ENCODE measurements at places on chromosomes 5 and 9.

- no peak for DNase-seq
Observed at GRCh38 chr5:97658116-97658900, 475.3 kb upstream of the RIOK2 start.

- DNase-seq, result no peak
Observed at GRCh38 chr9:26175264-26175663, 497.0 kb upstream of the TUSC1 start.

GRCh38 chr9:75105841-75106240, 17.5 kb downstream of the OSTF1 start:
- no peak for DNase-seq

DNA sequence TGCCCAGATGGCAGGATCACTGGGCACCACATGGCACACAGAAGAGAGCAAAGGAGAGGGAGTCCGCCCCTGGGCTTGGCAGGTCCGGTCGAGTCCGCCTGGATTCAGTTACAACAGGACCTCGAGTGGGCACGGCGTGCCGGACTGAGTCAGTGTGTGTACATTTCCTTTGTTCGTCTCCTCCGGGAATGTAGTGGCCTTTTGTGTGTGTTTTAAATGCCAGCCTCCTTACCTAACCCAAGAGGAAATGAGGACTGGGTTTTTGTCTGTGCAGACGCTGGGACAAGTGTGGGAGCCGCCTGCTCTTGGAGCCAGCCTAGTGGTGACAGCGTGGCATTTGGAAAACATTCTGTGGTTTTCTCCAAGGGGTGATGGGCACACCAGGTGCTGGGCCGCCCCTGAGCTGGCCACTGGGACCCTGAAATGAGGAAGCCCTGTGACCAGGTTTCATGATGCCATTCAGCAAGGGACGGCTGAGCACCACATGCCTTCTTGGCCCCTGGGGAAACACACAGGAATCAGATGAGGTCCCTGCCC, 9.6 kb downstream of the NEK6 start:
- no peak for DNase-seq

- no peak for DNase-seq
Observed at GRCh38 chr9:75896193-75896592, 5.7 kb downstream of the PCSK5 start.

DNA sequence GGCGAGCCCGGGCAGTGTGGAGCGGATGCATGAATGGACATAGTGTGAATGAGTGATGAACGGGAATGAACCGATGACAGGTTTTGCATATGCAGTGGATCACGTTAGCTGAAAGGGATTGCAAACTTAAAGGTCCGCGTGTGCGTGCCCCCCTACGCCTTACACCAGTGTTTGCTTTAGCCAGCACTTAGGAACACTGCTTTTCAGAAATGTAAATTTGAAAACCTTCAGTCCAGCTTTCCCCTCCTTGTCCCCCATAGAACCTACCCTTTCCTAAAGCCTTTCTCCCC, 692 bp downstream of the PSAT1 start:
- DNase-seq, result no peak

- DNase-seq, result no peak
Observed at GRCh38 chr9:10674586-10674985, 61.8 kb upstream of the PTPRD start.

GRCh38 chr5:54263447-54263846, 46.9 kb downstream of the ARL15 start:
- no peak for DNase-seq

- peak; percentile 49 for DNase-seq
Observed at GRCh38 chr5:140563596-140563995, 802 bp downstream of the APBB3 start.

DNA sequence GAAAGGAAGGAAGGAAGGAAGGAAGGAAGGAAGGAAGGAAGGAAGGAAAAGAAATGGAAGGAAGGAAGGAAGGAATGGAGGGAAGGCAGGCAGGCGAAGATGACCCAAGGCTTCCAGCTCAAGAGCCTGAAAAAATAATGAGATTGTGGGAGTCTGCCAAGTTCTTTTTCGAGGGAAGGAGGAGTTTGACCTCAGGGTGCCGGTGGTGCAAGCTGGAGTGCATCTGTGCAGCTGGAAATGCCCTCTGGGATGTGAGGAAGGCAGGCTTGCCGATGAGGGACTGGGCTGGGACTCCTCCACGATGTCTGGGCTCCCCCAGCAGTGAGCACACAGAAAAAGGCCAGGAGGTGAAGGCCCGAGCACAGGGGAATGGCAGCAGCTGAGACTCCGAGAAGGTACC, 154.9 kb upstream of the DAPK1 start:
- DNase-seq, result no peak

DNA sequence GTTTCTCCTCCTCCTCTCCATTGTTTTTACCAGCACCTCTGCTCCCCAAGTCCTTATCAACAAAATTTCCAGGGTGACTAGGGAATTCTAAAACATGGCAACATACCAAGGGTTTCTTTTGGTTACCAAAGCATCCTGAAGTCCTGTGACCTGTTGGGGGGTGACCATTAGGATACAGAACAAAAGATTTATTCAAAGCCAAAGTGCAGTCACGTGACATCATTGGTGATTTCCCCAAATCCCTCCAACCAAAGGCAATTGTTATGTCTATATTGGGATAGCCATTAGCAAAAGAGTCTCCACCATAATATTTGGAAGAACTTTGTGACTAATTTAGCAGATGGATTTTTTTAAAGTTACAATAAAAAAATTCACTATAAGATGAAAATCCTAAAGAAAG, 168.4 kb downstream of the TRPM6 start:
- no peak for DNase-seq

DNA sequence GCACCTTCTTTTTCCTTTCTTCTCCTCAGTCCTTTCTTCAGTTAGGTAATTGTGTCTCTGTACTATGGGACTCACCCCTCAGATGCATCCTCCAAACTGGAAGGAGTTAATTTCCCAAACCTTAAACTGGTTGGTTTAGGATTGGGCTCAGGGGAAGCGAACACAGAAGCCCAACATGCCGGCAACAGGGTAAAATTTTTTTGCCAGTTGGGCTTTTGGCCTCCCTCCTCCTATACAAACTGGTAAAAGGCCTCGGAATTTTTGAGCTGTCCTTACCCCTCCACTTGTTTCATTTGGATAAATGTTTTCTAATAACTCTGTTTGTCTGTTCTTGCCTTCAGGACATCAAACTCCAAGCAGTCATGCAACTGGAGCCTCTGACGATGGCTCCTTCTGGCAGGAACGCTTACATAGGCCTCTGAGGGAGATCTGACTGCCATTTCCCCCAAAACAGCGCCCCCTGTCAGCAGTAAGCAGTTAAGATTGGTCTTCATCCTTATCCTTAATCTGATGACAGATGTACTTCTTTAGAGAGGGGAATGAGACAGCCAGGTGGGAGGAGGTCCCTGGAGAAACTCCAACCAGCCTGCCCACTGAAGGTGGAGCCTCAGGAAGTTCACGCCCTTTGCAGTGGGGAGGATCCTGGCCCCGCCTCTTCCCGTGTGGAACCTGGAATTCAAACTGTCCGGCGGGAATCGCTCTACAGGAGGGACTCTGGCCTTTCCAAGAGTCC, 57.8 kb upstream of the SPINK5 start:
- DNase-seq, result peak; percentile 54

DNA sequence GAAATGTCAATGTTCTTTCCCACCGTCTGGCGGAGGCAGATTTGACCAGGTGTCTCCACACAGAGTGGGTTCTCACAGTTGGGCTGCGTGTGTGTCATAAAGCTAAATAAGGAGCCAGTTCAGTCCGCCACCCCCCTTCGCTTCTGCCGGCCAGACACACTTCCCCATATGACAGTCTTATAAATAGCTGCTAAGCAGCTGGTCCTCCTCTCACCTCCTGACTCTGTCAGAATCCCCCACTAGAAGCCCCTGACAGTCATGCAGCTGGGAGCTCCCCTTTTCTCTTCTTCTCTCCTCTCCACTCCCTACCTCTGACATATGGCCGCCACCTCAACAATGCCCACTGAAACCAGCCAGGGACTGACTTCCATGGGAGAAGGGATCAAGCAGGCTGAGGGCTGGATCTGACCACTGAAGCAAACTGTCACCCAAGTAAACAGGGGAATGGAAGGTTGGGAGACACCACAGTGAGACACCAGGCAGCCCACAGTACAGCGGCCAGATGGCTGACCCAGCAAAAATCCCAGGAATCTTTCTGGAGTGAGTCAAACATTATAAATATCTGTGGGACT, 141.9 kb upstream of the EFNA5 start:
- peak; percentile 45 for DNase-seq

DNA sequence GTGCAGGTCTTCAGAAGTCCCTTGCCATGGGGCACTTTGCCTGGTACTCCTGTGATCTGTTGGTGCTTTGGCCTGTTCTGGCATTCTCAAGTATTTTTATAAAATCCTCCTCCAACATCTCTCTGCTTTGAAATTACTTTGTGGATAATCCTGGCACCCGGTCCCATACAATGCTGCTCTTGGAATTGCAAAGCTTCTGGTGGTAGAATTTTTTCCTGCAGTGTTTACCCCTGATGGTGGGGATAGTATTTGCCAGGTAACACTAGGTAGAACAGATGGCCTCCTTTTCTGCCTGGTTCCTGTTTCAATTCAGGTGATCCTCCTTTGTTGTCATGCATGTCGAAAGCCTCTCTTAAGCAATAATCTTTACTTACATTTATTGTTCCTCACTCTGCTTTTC, 109.8 kb upstream of the ATP10B start:
- DNase-seq, result no peak

DNA sequence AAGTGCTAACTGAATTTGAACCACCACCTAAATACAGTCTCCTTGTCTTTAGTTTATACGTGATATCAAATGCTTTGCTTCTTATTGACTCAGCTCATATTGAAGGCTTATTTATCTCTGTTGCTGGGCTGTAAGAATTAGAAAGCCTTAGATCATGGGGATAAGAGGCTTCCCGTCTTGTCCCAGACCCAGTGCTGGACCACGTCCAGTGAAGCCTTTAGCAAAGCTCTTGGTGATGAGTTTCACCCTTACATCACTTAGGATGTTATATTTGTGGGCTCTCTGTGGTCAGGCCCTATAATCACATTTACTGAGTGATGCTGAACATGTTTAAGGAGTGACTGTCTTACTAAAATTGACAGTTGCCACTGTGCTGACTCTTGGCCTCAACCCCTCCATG, 11.2 kb downstream of the FAM240B start:
- no peak for DNase-seq

- peak; percentile 61 for DNase-seq
Observed at GRCh38 chr9:126275386-126276001, 51.1 kb upstream of the MVB12B start.

DNA sequence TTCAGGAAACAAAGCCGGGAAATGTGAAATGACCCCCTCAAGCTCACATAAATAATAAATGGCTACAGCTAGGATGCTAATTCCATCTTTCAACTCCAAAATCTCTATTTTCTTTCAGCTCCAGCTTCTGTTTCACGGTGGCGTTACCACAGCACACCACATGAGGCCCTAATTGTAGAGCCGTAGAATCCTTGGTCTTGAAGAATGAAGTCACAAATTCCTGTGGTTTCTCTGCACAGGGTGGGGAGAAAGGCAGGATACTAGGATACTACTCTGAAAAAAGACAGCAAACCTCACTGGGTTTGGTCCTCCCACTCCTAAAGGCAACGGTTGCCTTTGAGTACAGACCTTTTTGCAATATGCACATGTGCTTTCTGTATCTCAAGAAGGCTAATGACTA, 13.9 kb upstream of the RARS1 start:
- DNase-seq, result no peak

DNA sequence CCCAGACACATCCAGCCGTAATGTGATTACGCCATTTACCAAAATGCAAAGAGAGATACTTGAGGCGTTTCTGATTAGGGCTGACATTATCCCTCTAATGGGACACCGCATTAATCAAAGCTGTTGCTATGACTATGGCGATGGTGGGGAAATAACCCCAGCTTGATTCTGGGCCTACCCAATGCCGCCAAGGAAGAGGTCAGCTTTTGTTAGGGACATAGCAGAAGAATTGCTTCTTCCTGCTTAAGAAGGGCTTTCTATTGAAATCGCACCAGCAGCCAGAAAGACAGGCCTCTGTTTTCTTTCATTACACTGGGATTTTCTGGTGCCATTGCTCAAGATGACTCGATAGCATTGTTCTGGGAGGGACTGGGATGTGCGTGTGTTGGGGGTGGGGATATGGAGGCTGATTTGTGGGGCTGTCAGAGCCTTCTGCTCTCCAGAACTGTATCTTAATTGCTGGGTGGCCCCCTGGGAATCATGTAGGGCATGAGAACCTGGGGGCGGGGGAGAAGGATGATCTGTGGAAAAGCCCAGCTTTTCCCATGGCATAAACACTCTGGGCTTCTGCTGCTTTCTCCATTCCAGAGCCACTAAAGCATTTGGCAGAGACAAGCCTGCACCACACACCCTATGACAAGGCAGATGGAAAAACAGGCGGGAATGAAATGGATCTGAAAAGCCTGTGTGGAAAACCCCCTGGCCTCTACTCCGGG, 106.5 kb upstream of the RAD23B start:
- peak; percentile 86 for DNase-seq

GRCh38 chr5:89878140-89879132, 531.1 kb downstream of the CETN3 start:
- no peak for DNase-seq

DNA sequence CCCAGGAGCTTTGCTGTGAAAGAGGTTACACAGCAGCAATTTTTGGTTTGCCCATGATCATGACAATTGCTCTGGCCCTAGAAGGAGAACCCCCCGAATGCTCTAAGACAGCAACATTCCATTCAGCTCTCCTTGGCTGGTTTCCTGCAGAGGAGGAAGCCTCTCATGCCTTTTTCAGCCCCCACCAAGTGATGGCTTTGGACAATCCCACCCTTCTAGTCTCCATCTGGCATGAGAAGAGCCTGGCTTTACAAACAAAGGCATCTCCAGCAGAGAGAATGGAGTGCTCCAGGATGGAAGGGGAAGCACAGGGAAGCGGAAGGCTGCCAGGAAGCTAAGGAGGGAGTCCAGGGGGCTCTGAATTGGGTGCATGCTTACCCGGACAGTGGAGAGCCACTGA, 98.4 kb downstream of the CRB2 start:
- DNase-seq, result no peak

DNA sequence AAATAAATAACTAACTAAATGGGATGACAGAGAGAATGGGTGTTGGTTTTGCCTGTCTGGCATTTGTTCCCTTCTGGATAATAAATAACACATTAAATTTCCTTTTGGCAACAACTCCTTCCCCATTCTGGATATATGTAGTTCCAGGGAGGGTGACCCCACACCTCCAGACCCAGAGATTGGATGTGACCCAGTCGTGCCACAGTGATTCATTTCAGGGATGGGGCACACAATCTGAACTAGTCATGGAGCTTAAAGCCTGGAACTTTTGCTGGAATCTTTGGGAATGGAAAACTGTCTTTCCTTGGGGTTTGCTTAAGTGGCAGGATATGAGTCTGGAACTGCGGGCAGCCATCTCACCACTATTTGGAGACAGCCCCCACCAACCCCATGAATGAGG, 11.3 kb downstream of the KLF9 start:
- no peak for DNase-seq

GRCh38 chr9:115717298-115717697, 436.3 kb upstream of the PAPPA start:
- DNase-seq, result no peak

GRCh38 chr9:114003351-114003750, 74.7 kb downstream of the AMBP start:
- no peak for DNase-seq

Measured in NCI-H82 (cell line).